ENCODE measurements at places on chromosomes 2 and 18. TPM values are rescaled to one million over a fixed set of nuclear protein-coding genes. Genes with fewer than 3 reads are reported as not detected.

The NTSR2 gene
- total RNA-seq = not detected

The BIN1 gene
- 65.5 TPM for total RNA-seq

The CYRIA gene
- 2.0 TPM for total RNA-seq

DNA sequence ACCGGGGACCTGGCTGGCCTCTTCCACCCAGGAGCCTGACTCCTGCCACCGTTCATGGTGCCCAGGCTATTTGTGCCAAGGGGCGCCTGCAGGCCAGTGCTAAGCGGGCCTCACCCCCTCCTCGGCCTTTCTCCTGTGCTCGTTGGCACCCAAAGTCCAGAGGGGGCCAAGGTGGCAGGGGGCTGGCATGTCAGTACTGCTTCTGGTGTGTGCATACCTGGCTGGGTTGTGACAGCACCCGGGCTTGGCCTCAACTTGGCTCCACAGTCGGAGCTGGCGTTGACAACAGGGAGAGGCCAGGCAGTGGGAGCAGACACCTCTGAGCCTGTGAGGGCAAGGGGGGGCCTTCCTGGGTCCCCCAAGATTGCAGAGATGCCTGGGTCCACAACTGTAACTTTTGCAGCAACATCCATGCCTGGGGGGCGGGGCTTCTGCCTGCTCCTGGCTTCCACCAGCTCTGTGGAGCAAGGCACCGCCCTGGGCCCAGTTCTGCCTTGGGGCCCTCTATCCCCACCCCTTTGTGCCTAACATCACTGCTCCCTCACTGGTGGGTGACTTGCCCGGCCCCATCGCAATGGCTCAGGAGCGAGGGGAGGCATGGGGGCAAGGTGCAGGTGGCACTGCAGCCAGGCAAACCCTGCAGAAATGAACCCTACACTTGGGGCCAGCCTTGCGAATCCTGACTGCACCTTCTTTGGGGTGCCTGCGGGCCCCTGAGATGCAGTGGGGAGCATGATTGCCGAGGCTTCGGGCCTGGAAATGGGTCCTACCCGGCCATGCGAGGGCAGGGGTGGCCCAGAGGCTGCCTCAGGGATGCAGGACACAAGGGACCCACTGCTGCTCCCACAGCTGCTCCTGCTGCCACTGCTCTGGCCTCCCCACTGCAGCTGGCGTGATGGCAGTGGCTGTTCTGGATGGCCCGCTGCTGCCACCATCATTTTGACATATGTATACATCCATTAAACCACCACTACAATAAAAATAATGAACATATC is 35.9 kb downstream of the PTPN4 start:
- DNase-seq = no peak

GRCh38 chr18:22322243-22322691 is 95.4 kb downstream of the CTAGE1 start:
- DNase-seq = no peak

DNA sequence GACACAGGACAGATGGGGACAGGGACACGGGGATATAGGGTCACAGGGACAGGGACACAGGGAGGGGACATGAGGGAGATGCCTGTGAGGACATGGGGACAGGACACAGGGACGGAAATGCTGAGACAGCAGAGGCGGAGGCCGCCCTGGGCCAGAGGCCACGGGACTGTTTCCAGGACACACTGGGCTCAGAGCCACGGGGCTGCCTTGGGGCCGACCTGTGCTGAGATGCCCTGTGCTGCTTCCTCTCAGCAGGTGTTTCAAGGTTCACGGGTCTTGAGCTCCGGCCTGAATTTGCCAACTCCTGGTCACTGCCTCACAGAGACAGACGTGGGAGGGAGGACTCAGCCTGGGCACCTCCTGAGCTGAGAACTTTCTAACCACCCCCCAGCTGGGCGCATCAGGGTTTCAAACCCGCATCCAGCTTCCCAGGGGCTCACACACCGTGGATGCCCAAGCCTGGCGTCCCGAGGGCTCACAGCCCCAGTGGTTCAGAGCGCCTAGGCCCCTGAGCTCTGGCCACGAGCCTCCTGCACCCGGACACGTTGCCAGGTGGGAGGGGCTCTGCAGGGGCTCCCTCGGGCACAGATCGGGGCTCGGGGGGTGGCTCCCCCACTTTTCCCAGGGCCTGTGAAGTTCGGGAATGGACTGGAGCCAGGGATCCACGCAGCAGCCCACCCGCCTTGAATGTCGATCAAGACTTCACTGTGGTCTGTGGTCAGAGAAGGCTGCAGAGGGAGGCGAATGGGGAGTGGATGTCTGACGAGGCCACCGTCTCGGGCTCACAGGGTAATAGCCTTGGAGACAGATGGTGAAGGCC is 64.1 kb downstream of the SLC66A2 start:
- DNase-seq = no peak

DNA sequence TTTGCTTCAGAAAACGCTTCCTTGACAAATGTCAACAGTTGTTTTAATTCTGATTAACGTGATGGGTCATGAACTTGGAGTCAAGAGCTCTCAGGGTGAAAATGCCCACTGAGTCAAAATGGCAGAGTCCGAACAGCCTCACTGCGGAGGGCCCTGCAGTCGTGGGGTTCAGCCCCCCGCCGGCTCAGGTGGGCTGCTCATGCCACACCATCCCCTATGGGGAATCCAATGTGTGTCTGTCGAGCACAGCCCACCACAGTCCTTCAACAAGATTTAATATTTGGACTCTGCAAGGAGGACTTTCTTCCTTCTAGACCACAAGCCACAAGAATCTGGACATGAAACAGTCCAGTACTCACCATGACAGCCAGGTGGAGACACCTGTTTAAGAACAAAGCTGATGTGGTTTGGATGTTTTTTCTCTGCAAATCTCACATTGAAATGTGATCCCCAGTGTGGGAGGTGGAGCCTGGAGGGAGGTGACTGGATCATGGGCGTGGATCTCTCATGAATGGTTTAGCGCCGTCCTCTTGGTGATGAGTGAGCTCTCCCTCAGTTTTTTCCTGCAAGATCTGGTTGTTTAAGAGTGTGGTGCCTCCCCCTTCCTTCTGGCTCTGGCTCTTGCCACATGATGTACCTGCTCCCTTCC is 201.0 kb downstream of the NDUFA10 start:
- DNase-seq = peak; percentile 26

DNA sequence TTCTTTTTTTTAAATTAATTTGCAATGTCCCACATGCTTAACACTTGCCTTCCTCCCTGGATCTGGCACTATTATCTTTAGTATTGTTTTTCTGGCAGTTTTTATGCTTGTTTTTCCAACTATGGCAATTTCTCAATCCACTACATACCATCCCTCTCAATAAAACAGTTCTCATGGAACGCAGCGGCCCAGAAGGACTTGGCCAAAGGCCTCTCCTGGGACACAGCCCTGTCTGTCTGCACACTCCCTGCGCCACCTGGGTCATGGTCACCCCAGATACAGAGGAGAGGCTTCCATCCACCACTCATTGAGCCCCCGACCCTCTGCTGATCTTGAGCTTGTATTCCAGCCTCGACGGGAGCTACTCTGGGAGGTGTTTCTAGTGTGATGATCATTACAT is 91.2 kb downstream of the TWIST2 start:
- no peak for DNase-seq

GRCh38 chr2:174797781-174798276 is 33.6 kb upstream of the CHRNA1 start:
- no peak for DNase-seq

- no peak for DNase-seq
Measured at GRCh38 chr2:187105218-187105617, 256.2 kb upstream of the ZSWIM2 start.

All from progenitor cell of endocrine pancreas (in vitro differentiated cells).